Tibial nerve (tissue), 4 donors: ENCODE measurements at places on chromosomes 16 and 17. TPM values are rescaled to one million over a fixed set of nuclear protein-coding genes. Genes with fewer than 3 reads are reported as not detected.

DNA sequence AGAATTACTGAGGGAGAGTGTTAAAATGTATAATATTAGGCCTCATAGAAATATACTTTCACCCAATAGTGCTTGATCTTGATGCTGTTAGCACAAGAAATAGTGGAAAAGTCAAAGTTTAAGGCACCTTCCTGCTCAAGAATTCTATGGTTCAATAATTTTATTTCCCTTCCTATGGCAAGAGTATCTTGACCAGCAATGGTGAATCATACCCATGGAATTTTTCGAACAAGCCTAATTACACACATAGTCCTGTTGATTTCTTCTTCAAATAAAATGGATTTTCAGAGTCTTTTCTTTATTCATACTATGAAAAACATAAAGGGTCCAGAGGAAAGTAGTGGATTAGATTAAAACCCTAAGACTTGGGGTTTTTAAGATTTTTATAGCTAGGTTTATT is 810.6 kb downstream of the CDH11 start:
- no peak for DNase-seq

DNA sequence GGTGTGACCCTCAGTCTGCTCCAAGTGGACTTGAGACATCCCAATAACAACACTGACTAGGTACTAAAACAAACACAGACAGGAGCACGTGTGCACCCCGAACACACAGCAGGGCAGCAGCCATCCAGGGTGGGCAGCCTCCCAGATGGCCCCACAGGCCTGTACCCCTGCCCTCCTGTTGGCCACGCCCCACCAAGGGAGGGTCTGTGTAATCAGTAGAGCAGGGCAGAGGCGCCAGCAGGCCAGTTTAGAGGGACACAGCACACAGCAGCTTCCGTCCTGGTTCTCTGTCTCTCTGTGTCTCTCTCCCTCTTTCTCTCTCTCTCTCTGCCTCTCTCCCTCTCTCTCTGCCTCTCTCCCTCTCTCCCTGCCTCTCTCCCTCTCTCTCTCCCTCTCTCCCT is 21.4 kb downstream of the ACTG1 start:
- DNase-seq, result no peak

DNA sequence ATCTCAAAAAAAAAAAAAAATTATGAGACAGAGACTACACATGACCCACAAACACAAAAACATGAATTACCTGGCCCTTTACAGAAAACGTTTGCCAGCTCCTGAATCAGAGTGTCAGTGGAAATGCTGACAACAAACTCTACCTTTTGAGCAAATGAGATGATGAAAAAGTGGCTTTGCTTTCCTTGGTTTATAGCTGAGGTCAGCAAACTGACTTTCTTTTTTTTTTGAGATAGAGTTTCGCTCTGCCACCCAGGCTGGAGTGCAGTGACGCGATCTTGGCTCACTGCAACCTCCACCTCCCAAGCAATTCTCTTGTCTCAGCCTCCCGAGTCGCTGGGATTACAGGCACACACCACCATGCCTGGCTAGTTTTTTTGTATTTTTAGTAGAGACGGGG is 46.3 kb downstream of the ZCCHC14 start:
- no peak for DNase-seq

SPNS1 gene
- 22.6 TPM for total RNA-seq

DNA sequence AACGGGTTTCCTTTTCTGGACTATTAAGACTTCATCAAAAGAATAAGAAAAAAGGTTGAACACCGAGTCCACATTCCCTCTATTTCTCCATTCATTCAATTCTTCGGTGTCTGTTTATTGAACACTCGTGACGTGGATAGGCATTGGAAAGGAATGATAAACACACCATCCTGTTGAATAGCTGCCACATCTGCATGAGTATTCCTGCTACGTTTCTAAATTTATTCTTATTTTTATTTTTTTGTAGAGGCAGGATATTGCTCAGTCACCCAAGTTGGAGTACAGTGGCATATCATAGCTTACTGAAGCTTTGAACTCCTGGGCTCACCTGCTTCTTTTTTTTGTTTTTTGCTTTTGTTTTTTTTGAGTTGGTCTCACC is 80.8 kb upstream of the CIBAR2 start:
- no peak for DNase-seq

RHBDL1 gene
- total RNA-seq, result 0.90 TPM

- DNase-seq, result no peak
These were observed 1.3 kb upstream of the UBALD2 start for GRCh38 chr17:76263896-76264295.

- no peak for DNase-seq
These were observed 23.9 kb downstream of the SRCAP start for GRCh38 chr16:30722916-30723315.

DNA sequence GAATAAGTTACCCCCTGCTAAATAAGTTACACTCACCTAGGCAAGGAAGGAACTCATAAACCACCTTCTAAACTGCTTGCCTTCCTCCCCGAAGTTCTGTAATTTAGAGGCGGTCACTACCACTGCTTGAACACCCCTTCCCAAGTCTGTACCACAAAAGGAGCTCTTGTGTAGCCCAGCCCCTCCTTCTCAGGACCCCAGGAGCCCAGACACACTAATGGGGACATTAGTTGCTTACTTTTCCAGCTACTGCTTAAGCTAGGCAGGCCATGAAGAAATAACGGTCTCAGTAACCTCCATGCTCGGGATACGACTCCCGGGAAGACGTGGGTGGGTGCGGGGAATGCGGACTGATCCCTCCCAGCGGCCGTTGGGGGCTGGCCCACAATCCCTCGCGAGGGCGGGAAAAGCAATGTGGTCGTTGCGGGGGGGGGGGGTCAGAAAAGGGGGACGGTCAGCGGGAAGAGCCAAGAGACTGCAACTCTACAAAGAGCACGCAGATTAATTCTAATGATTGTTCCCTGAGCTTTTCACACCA is at the start of gene TEX14:
Gene TEX14, minus strand, starts transcription at position 345 of the 538 bp plus-strand sequence. CDS start 40,044 bp downstream, outside the sequence.
- no peak for DNase-seq
